Stimulated activated CD4-positive, alpha-beta T cell treated with anti-CD3 and anti-CD28 coated beads, Interleukin-15, amount 100 ng/mL, for 48 hours (primary cell): ENCODE measurements at places on chromosomes 5 and 9.

DNA sequence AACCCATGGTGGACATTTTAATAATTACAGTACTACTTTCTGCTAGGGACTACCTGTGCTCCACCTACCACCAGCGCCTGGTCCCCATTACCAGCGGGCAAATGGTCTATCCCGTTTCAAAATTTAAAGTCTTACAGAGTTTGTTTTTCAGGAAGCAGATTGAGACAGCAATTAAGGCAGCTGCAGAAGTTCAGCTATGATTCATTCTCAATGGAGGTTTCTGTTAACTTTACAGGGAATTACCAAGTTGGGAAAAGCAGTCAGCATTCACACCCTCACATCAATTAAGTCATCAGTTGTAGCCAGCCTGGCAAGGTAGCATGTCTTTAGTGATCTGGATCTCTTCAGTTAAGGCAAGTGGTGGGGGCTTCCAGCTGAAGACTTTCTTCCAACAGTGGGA is 410.6 kb upstream of the DAB2 start:
- no peak for DNase-seq

DNA sequence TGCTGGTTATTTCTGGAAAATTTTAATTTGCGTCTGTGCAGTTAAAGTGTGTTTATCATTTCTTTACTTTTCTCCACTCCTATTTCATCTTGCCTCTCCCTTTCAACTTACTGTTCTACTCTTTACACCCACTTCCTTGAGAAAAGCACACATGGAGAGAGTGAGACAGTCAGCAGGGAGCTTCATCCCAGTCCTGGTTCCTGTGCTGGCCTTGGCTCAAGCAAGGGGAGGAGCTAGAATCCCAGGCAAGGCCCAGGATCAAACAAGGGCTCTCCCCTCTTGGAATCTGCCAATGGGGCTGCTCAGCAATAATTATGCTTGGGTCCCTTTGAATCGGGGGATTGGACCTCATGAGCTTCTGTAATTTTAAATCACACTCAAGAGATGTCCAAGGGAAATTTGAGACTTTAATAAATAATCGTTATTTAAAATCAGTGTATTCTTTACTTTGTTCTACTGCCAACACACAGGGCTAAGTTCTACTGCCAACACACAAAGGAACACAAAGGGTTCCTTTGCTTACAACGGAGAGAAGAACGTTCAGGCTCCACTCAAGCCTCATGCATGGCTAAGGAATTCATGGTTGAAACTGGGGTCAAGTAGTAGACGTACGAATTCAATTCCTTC is 439.3 kb upstream of the DAB2 start:
- DNase-seq: no peak

- no peak for DNase-seq
Measured at GRCh38 chr9:108562176-108562575, 293.6 kb downstream of the ACTL7B start.

DNA sequence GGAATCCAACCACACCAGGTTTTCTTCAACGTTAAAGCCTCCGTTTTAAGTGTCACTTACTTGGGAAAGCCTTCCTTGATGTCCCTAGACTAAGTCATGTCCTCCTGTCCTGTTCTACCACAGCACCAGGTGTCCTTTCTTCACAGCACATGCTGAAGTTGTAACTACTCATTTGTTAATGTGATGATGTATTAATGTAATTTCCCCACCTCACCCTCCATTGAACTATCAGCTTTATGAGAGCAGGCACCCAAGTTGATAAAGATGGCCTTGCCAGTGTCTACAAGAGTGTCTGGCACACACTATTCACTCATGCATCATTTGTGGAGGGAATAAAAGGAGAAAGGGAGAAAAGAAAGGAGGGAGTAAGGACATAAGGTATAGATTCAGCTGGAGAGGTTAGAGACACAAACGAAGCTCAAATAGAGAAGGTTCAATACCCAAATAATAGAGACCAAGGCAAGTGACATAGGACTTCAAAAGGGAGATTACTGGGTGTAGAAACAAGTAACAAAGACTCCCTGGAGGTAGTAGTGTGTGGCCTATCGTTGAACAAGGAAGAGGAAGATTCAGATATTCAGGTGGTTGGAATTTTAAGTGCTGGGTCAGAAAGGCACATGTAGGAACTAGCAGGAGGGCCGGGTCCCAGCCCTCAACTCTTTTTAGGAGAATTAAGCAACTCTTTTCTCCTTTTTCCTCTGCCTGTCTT is 6.6 kb downstream of the ITK start:
- DNase-seq: no peak

DNA sequence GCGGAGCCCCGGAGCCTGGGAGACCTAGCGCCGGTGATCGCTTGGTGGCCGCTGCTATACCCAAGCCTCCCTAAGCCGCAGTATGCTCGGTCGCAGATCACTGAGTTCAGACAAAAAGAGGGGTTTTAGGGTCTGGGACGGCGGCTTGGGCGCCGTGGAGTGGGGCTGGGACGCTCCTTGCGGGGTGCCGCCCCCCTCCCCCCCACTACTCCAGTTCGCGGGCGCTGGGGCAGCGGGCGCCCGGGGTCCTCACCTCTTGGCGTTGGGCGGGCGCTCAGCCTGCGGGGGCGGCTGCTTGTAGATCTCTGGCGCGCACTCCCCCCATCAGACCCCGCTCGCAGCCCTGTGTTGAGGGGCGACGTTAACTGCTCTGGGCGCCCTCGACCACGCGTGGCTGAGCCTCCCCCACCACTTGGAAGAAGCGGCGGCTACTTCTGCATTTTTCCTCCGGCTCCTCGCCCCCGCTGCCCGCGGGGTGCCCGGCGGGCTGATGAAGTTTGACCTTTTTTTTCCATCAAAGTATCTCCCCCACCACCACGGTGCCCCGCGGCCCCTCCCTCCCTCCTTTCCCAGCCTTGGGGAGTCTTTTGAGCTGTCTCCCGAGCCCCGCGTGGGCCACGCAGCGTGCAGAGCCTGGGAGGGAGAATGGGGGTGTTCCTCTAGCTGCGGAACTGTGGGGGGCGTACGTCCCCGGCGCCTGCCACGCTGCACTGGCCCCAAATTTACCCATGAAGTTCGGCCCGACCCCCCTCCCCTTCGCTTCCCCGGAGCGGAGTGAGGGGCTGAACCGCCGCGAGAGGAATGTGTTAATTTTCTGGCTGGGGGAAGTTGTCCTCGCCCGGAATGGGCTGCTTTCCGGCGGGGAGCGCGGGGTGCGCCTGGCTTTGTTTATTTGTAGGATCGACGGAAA is 1.2 kb downstream of the CXXC5 start:
- no peak for DNase-seq

DNA sequence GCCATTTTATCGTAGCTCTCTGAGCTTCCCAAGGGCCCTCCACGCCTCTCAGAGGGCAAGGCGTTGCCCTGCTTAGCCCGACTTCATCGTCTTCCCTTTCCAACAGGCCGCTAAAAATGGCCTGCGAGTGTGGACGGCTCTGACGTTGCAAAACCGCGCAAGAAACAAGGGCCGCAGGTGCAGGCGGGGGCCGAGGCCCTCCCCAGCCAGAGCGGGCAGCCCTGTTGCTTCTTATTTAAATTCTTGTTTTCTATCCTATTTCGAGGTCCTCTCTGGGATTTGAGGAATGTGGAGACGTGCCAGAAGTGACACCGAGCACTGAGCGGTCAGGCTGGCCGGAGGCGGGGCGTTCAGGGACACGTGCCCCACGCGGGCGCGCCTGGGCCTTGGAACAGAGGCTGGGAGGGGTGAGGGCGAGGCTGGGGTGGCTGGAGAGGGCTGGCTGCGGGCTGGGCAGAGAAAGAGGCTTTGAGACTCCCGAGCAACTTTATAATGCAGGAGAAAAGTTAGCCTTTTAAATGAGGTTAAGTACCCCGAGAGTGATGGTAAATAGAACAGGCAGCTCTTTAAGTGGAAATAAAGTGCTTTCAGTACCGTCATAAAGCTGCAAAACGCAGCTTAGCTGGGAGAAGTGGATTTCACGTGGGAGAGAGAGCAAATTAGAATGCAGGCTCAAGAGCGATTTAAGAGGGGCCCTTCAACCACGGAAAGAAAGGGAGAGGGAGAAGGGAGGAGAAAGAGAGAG is 243.6 kb downstream of the AUH start:
- DNase-seq: no peak

GRCh38 chr5:83097689-83098231 is 20.4 kb downstream of the XRCC4 start:
- DNase-seq: no peak

DNA sequence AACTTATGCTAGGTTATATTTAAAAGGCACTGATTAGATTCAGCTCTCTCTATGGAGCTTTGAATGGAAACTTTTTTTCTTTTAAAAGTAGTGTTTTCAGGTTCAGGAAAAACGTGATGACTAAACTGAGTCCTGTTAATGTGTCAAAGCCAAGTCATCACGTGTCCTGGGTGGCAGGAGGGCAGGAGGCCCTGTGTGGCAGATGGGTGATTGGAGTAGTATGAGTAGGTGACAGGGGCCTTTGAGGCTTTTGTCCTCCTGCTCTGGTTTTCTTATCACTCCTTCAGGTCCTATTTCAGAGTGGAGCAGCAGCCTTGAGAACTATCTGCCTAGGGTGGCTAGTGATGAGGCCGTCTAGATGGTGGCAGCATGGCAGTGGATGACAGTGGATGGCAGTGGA is 17.7 kb upstream of the CARTPT start:
- no peak for DNase-seq

GRCh38 chr5:53246042-53246836 is 136.7 kb upstream of the MOCS2 start:
- DNase-seq: no peak

DNA sequence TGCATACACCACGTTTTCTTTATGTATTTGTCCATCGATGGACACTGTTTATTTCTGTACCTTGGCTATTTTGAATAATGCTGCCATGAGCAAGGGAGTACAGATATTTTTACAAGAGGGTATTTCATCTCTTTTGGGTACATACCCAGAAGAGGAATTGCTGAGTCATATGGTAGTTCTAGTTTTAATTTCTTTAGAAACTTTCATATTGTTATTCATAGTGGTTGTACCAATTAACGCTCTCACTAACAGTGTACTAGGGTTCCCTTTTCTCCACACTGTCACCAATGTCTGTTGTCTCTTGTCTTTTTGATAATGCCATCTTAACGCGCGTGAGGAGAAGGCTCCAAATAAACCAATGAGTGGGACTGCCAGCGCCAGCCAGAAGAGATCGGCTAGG is 257.6 kb upstream of the EDIL3 start:
- DNase-seq: no peak

- no peak for DNase-seq
Measured at GRCh38 chr9:79575547-79575946, 3.8 kb downstream of the TLE4 start.

- DNase-seq: no peak
Measured at GRCh38 chr5:106874974-106875373, 795.8 kb downstream of the EFNA5 start.

DNA sequence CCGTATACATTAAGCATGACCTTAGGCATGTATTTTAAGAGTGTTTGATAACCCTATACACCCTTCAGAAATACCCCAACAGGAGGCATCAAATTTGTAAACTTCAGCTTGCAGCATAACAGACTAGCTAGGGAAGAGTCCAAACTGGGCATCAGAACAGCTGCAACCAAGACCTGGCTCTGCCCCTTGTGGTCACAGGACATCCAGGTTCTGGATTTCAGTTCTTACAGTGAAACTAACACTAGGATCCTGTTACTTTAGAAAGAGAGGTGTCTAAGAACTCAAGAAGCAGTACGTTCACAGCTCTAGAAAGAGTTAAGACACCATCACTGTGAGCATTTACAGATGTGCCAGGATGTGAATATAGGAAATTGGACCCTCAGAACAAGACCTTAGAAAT is 229.8 kb downstream of the BNC2 start:
- no peak for DNase-seq

- no peak for DNase-seq
Measured at GRCh38 chr9:138066049-138066448, 188.5 kb downstream of the CACNA1B start.

- no peak for DNase-seq
Measured at GRCh38 chr5:34957321-34957720, 28.0 kb downstream of the DNAJC21 start.

DNA sequence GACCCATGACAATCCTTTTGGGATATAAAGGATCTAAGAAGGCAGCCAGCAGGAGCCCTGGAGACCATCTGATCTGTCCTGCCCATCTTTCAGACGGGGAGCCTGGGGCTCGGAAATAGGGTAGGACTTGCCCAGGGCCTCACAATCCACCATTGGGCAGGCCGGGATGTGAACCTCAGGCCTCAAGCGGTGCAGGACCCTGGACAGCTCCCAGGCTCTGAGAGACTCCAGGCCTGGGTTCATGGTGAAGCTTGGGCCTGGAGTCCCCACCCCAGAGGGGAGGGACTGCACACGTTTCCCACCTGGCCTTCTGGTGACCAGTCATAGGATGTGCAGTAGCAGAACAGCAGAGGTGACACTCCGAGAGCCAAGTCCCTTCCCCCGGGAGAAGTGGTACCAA is 36.6 kb upstream of the RAPGEF1 start:
- DNase-seq: no peak

DNA sequence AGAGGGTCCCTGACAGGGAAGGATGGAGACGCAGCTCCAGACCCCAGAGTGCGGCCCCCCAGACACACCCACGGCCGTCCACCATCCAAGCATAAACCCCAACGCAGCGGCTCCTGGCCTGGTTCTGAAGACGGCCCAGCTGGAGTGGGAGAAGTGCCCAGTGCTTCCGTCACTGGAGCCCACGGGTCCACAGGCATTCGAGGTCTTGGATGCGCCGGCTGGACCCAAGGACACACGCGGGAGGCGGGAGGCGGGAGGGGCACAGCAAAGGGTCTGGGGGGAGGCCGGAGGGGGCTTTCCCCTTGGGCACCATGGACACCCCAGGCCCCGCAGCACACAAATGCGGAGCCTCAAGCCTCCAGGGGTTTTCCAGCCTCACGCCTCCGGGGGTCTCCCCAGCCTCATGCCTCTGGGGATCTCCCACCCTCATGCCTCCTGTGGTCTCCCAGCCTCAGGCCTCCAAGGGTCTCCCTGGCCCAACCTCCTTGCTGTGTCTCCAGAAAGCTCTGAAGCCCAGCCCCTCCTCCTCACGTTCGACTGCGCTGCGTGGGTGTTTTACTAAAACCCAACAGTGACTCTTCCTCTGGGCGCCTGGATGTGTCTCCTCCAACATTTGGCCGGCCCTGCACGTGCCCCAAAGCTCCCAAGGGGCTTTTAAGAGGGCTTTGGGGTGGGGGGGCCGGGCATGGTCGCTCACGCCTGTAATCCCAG is 15.2 kb downstream of the EXD3 start:
- no peak for DNase-seq

- DNase-seq: no peak
Measured at GRCh38 chr5:60535198-60535597, 164.8 kb downstream of the DEPDC1B start.

DNA sequence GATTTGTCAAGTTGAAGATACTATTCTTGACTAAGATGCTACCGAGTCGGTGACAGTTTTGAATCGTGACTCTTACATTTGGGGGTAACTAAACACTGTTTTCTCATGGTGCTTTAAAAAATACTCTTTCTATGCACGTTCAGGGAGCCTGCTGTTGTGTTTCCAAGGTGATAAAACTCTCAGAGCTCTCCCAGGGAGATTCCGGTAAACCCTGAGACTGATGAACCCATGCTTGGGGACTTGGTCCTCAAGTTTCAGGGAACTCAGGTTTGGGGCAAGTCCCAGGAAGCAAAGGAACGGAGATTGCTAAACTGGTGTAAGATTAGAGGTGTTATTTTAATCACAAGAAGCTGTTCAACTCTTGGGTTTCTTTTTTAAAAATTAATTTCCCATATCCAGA is 1.4 kb downstream of the GDA start:
- DNase-seq: no peak
